Stimulated activated CD8-positive, alpha-beta memory T cell treated with anti-CD3 and anti-CD28 coated beads, Interleukin-12 subunit alpha, Interleukin-12 subunit beta, amount 100 ng/mL, for 4 hours (primary cell): ENCODE measurements at places on chromosomes 7 and 10.

DNA sequence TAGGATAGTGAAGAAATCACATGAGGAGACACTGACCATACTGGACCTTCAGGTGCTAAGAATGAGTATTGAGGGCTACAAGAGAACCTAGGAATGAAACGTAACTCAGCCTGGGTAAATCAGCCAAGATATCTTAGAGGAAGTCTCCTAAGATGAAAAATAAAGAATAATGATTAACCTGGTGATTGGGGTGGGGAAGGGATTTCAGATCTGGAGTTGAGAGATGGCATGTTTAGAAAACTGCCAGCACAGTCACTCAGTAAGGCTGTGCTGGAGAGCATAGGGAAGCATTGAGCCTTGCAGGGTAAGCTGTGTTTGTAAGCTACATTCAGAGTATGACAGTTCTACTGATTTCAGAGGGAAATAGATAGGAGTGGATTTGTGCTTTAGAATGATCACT lies 1.9 kb upstream of the MALRD1 start:
- no peak for DNase-seq

DNA sequence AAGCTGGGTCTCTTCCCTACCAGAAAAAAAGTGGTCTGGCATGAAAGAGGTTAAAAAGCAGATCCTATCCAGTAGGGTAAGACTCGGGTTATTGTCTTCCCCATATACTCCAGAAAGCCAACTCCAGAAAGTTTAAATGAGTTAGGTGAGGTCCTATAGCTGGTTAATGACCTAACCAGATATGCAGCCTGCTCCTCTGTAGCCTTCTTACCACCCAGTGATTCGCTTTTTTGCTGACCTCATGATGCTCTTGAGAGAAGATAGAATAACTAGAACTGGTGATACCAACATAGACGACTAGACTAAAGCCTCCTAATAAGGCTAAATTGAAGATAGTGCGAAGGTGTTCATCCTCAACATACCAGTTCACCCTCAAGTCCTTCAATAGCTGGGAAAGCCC lies 675 bp upstream of the GIMAP1 start:
- DNase-seq = no peak

- no peak for DNase-seq
These were observed 216.1 kb downstream of the HTR7 start for GRCh38 chr10:90641731-90642130.

DNA sequence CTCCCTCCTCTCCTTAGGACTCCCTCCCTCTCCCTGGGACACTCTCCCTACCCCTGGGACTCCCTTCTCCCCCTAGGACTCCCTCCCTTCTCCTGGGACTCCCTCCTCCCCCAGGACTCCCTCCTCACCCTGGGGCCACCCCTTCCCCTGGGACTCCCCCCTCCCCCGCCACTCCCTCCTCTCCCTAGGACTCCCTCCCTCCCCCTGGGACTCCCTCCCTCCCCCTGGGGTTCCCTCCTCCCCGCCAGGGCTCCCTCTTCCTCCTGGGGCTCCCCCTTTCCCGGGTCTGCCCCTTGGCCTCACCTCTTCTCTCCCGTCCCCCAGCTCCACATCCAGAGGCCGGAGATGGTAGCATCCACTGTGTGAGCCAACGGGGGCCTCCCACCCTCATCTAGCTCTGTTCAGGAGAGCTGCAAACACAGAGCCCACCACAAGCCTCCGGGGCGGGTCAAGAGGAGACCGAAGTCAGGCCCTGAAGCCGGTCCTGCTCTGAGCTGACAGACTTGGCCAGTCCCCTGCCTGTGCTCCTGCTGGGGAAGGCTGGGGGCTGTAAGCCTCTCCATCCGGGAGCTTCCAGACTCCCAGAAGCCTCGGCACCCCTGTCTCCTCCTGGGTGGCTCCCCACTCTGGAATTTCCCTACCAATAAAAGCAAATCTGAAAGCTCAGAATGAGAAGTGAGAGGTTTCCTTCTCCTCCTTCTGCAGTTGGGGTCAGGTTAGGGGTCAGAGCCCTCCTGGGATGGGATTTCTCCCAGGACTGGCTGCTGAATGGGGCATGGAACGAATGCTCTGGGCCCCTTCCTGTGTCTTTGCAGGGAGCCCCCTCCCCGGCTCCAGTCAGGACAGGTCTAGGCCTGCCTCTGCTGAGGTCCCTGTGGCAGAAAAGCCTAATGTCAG lies 1.4 kb upstream of the MUC17 start:
- DNase-seq = no peak

DNA sequence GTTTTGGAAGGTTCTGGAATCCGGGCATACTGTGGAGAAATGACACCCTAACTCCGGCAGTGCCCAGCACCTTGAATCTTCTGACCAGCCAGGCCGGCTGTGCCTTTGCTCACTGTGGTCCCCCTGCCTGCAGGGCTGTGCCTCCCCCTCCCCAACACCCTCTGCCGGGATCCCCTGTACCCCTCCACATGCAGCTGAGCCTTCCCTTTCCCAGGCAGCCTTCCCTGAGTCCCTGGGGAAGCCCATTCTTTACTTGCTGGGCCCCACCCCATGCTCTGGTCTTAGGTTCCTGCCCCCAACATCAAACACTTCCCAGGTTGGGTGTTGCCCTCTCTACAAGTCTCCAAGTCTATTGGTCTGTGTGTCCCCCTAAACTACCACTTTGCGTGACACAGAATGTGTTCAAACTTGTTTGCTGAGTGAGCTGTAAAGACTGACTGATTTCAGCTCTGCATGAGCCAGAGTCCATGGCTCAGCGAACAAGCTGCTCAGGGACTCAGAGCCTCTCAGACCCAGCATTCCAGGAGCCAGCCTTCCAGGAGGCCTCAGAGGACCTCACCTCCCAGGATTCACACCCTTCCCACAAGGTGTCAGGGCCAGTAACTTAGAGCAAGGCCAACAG lies 31.6 kb downstream of the CALML5 start:
- DNase-seq = no peak

DNA sequence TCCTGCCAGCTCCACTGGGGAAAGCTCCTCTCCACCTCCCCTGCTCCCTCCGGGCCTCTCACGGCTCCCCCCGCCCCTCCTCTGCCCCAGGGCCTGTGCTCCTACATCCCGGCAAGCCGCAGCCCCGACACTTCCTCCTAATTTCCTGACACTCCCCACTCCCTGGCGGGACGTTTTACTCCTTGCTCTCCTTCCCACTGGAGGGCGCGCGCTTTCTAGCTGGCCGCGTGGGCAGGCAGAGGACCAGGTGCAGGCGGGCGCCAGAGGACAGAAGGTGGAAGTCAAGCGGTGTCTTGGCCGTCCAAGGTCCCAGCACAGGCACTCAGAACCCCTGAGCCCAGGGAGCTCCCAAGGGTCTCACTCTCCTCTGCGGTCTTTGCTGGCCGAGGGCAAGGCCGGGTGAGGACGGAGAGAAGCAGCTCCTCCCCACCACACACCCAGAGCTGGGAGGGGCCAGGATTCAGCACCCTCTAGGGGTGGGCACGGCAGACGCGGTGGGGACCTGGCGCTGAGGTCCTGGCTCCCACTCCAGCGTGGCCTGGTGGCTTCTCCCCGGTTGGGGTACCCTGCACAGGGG lies 19.1 kb downstream of the ADAM8 start:
- DNase-seq = no peak

DNA sequence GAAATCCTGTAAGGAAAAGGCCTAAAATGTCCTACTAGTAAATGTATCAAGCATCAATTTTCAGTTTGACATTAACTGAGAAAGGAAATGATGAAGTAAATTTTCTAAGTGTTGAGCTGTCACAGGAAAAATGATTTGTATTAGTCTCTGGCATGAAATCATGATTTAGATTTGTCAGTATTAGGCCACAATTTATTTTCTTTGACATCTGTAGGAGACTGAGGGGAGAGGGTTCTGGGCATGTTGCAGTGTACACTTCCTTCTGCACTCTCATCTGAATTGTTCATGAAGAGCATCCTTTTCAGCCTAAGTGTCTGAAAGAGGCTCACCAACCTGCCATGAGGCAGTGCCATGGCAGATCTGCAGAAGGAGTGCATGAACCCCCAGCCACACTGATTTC lies 15.9 kb downstream of the ADRB1 start:
- no peak for DNase-seq

DNA sequence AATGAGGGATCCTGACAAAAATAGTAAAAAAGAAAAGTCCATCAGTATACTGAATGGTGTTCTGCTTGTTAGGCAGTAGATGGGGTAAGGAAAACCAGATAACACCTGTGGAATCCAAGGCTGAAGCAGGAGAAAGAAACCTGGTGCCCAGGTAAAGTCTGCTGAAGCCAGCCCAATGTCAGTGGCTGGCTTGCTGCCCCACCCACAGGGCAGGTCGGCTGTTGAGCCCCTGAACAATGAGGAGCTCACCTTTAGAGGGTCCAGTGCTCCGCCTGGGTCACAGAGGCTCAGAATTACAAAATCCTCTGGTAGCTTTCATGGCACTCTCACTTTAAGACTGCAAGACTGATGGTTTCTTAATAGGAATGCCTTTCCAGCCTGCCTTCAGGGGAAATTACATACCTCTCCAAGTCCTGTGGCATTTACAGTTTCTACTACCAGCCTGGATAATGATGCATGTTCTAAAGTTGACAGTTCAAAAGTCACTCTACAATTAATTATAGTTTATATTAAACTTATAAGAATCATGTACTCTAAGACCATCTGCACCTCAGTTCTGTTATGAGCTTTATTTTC lies 23.8 kb downstream of the DHX32 start:
- DNase-seq = no peak

DNA sequence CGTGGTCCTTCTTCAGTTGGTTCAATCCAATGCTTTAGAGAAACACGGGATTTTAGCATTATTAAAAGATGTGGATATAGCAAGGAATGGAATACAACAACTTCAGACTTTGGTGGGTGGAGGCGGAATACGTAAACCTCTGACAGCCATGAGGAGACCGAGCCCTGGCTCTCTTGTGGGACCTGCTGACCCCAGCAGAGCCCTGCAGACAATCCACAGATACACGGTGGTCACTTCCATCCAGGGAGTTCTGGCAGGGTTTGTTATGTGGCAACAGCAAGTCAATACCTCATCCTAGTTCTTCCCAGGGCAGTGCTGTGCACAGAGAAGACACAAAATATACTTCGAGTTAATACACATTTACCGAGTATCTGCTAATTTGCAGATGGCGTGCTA lies 118.5 kb upstream of the DIP2C start:
- DNase-seq = no peak

- DNase-seq = no peak
These were observed at the start of gene COL1A2 for GRCh38 chr7:94394437-94395140. TSS of gene COL1A2 (plus strand) at chr7:94394895. CDS start at chr7:94395032, 137 bp downstream.

- no peak for DNase-seq
These were observed 28.6 kb upstream of the DLG5 start for GRCh38 chr10:77955136-77955535.

DNA sequence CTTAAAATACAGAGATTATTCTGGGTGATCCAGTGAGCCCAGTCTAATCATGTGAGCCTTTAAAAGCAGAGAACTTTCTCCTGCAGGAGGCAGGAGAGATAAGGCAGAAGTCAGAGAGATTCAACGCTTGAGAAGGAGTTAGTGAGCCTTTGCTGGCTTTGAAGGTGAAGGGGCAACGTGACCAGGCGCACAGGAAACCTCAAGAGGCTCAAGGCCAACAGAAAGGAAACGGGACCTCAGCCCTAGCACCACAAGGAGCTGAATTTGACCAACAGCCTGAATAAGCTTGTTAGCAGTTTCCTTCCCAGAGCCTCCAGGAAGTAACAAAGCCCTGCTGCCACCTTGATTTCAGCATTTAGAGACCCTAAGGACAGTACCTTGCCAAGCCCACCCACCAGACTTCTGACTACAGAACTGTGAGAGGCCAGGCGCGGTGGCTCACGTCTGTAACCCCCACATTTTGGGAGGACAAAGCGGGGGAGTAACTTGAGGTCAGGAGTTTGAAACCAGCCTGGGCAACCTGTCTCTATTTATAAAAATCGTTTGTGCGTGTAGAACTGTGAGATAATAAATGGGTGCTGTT lies 87.3 kb upstream of the KAT6B start:
- no peak for DNase-seq

DNA sequence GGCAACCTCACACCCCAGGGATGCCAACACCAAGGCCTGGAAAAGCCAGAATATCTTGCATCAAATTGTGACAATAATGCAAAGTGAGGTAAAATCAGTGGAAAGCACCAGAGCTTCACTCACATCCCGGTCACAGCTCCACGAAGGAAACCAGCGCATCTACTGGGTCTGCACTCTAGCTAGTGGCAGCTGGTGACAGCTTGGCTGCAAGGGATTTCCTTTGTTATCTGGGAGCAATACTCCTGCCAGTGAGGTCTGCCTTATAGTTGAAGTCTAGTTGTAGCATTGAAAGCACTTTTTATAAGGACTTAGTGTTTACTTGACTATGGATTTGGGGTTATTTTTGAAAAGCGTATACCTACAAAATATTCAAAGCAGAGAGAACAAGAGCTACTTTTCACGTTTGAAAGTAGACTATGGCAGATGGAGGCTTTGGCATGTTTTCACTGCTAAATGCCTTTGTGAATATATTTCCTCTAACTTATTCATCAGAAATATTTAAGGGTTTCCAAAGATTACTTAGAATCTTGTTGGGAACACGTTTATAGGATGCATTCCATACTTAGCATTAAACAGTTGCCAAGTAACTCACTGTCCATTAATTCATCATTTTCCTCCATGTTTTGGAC lies 26.1 kb downstream of the WDFY4 start:
- no peak for DNase-seq

DNA sequence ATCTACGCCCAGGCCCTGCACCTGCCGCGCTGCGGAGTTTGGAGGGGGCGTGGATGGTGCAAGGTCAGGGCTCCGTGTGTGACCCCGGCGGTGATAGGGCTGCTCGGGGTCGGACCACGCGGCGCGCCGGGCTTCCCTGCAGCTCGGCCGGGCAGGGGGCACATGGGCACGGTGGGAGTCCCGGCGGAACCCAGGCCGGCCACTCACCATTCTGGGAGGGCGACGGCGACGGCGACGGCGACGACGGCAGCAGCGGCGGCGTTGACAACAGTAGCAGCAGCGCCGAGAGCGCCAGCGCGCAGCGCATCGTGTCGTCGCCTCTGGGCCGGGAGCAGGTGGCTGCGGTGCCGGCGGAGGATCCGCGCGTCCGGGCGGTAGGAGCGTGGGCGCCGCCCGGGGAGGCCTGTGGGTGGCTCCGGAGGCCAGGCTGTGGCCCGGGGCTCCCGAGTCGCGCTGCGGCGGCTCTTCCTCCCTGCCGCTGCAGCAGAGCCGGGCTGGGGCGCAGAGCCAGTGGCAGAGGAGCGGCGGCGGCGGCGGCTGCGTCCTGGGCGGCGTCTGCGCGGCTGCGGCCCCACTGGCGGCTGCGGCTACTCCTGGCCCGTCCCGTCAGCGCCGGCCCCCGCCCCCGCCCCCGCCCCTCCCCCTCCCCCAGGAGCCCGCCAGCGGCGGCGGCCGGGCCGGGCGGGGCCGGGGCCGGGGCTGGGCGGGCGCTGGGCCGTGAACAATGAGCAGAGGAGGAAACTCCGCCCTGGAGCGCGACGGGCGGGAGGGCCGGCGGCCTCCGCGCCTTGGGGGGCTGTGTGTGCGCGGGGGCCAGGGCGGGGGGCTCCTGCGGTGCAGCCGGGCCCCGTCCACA lies at the start of gene PODXL:
Gene PODXL (minus strand): TSS at position 576 of the 856 bp plus-strand sequence. CDS start 269 bp downstream, at position 307.
- peak; percentile 38 for DNase-seq
